ENCODE measurements at places on chromosomes 3 and 15.

DNA sequence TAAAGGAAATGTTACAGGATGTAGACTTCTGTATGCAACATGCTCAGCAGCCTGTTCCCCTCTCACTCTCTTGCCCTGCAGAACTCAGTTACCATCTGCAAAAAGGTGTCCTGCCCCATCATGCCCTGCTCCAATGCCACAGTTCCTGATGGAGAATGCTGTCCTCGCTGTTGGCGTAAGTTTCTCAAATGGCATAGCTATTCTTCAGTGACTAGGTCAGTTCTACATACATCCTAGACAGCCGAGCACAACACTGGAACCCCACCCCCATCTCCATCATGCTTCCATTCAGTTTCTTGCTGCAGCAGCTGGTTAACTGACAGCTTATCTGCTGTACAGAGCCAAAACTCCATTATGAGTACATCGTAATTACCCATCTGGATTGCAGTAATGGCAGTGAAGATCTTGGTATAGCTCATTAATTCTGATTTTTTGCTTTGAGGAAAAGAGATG, 4.5 kb downstream of the THBS1 start:
- no peak for DNase-seq

GRCh38 chr15:22968366-22968765, 11.8 kb downstream of the CYFIP1 start:
- no peak for DNase-seq

GRCh38 chr15:91498046-91498748, 355.3 kb upstream of the SLCO3A1 start:
- no peak for DNase-seq

GRCh38 chr15:99015698-99016568, 8.3 kb upstream of the PGPEP1L start:
- DNase-seq = no peak

GRCh38 chr3:150763841-150764483, 993 bp upstream of the SIAH2 start:
- DNase-seq = peak; percentile 28

DNA sequence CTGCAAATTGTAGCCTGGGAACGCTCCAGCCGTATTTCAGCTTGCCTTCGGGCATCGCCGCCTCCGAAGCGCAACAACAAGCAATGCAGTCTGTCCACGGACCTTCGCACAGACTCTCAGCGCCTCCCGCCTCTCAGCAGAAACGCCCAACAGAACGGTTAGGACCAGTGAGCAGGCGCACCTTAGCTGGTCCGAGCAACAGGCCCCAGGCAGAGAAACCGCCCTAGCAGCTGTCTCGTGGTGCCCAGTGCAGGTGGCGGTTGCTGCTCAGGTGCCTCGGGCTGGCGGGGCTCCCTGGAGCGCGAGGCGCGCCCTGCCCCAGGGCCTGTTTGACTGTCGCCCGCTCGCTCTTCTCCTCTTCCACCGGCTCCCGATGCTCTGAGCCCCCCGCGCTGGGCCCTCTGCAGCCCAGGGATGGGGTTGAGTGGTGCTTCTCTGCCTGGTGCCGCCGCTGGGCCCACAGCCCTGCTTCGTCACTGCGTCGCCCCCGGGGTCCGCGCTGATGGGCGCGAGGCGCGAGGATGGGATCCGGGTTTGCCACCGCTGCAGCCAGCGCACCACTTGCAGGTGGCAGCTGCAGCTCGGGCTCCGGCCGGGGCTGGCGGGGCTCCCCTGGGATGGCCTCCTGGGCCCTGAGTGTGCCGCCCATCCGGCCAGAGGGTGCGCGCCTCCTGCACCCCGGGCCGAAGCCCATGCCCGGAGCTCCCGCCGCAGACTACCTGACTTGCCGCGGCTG, 268.4 kb upstream of the FRG2C start:
- no peak for DNase-seq

GRCh38 chr15:42456971-42457370, 34.0 kb downstream of the ZNF106 start:
- no peak for DNase-seq

Data from stimulated activated CD4-positive, alpha-beta T cell treated with anti-CD3 and anti-CD28 coated beads, Interleukin-15, amount 100 ng/mL, for 48 hours (primary cell).